Neural crest cell (in vitro differentiated cells): ENCODE measurements at places on chromosomes 3 and 15. TPM values are rescaled to one million over a fixed set of nuclear protein-coding genes. Genes with fewer than 3 reads are reported as not detected.

Gene GUCA1C
- not detected in 2 replicates for total RNA-seq

Gene MUC20
- total RNA-seq, result 2.3 and 3.0 TPM in 2 replicates

Gene DCLK3
- total RNA-seq, result 0.07 and 0.09 TPM in 2 replicates

Gene CELF6
- total RNA-seq, result 1.1 and 1.3 TPM in 2 replicates

Gene NME9
- total RNA-seq, result 0.79 TPM in 1 of 2 replicates, not detected in the other

Gene MESP1
- total RNA-seq, result 1.2 and 2.3 TPM in 2 replicates

Gene SAMMSON
- total RNA-seq, result not detected in 2 replicates

Gene GOLGA8Q
- total RNA-seq, result not detected in 2 replicates

Gene NDN
- 97.3 and 105 TPM in 2 replicates for total RNA-seq

Gene ST3GAL6
- total RNA-seq, result 16.0 and 17.9 TPM in 2 replicates
